SIG-M5 (cell line): ENCODE measurements at places on chromosomes 6 and 20.

GRCh38 chr20:43843096-43843964 lies 71.3 kb upstream of the TOX2 start:
- DNase-seq: no peak

- no peak for DNase-seq
These were observed 70.8 kb upstream of the AHI1 start for GRCh38 chr6:135568379-135568778.

DNA sequence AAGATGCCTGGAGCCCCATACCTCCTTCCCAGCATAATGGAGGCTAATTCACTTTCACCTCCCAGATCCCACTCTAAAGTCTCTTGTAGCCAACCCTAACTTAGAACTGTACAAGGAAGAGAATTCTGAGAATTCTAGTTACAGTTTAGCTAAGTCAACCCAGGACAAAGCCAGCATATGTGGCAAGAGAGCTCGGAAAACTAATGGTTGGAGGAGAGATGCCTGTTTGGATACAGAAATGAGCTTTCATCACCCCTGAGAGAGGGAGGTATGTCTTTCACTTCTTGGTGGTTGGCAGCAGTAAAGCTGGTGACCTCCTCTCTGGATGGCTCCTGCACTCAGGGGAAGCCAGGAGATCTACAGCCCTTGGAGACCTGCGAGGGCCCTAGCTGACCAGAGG lies 252.6 kb upstream of the SUPT3H start:
- DNase-seq: no peak

- DNase-seq: no peak
These were observed 11.0 kb downstream of the SMPDL3A start for GRCh38 chr6:122799916-122800686.

DNA sequence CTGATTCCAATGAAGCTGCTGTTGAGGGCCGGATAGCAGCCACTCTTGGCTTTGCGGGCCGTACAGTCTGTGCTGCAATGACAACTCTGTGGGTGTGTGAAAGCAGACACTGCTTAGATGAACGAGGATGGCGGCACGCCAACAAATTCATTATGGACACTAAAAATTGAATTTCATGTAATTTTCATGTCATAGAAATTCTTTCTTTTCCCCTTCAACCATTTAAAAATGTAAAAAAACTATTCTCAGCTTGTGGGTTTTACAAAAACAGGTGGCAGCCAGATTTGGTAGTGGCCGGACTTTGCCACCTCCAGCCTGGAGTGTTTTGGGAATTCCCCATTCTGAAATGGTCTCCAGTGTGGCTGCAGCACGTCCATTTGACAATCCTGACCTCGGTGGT lies 26.0 kb downstream of the MAS1 start:
- no peak for DNase-seq

GRCh38 chr6:9233686-9234085 lies 798.3 kb upstream of the SLC35B3 start:
- DNase-seq: no peak

- no peak for DNase-seq
These were observed 11.9 kb downstream of the UCKL1 start for GRCh38 chr20:63944078-63944941.

DNA sequence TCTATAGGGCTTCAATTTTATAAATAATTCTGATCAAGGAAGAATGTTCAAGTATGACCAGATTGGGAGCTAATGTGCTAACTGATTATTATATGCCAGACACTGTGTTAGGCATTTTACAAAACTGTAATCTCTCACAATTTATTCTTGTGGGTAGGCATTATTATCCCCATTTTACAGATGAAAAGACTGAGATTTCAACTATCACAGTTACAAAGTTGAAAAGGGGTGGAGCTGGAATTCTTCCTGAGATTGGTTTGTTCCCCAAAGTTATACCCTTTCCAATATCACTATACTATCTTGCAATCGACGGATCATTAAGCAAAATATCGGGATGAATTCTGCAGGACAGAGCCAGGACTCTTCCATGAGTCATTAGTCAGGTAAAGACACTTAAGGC lies 57.1 kb downstream of the TPD52L1 start:
- DNase-seq: no peak

GRCh38 chr20:52593654-52594053 lies 378.5 kb upstream of the TSHZ2 start:
- no peak for DNase-seq

DNA sequence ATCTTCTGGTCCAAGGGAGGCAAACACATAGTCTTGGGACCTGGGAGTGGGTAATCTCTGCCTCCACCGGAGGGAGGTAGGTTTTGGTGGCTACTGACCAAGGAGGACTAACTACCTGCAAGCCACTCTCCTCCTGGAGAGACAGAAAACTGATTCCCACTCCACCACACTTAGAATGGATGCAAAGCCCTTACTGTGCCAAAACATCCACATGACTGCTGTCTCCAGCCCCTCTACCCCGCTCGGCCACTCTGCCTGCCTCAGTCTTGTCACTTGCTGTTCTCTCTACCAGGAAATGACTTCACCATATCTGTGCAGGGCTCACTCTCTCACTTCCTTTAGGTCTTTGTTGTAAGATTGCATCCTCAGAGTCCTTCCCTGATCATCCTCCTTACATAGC lies 129.5 kb upstream of the ARG1 start:
- no peak for DNase-seq

DNA sequence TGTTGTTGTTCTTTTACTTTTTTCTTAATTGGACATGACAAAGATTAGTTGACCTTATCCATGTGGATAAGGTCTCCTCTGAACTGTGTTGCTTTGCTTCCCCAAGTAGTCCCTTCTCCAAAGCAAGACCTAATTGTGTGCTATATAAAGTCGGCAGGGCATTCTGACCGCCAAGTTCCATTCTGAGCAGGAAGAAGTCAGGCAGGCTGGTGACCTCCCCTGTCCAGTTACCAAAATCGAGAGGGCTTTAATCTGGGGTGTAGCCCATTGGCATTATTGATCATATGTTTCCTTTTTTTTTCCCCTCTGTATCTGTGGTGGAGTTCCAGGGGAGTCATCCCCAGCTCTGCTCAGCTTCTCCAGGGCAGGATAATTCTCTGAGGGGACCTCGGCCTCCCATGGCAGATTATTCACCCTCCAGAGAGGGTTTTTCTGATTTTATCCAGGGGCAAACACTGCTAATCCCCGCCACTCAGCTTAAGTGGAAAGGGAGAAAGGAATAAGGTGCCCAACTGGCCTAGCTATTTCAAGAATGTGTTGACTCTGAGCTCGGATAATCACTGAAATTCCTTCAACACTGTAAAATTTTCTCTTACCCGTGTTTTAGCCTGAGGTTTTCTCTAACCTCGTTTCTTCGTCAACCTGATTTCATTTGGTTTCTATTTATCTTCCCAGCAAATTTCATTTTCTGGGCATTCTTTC lies 71.8 kb upstream of the L3MBTL3 start:
- no peak for DNase-seq

- DNase-seq: no peak
These were observed 12.8 kb downstream of the PTPRK start for GRCh38 chr6:128507337-128508310.

GRCh38 chr6:109050447-109051102 lies 44.1 kb downstream of the SESN1 start:
- DNase-seq: no peak

DNA sequence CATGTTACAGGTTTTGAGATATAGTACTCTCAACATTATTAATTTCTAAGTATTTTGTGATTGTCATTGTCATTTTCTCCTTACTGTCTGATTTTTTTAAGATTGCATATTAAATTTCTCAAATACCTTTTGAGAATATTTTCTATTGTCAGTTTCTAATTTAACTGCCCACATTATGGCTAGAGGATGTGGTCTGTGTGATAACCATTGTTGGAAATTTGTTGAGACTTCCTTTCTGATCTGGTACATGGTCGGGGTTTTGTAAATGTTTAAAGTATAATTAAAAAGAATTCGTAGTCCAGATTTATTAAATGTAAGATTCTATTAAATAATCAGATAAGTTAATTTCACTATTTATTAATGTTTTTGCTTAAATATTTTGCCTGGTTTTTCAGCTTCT lies 60.1 kb downstream of the SLX4IP start:
- no peak for DNase-seq

DNA sequence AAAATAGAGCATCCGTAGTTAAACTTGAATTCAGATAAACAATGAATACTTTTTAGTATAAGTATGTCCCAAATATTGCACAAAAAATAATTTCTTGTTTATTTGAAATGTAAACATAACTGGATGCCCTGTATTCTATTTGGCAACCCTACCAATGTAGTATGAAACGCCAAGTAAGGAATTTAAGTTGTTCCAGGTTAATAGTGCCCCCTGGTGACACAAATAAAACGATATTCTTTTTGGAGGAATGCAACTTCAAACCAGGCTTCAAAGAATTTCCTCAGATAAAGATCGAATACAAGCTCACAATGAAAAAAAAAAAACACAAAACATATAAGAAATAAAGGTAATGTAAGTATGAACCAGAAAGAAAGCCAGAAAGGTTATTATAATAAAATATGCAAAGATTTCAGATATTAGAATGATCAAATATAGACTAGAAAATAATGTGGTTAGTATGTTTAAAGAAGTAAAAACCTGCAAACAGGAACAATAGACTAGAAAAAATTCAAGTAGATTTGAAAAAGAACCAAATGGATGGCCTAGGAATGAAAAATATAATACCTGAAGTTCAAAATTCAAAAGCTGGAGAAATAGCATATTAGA lies 18.4 kb upstream of the AKAP7 start:
- DNase-seq: no peak

DNA sequence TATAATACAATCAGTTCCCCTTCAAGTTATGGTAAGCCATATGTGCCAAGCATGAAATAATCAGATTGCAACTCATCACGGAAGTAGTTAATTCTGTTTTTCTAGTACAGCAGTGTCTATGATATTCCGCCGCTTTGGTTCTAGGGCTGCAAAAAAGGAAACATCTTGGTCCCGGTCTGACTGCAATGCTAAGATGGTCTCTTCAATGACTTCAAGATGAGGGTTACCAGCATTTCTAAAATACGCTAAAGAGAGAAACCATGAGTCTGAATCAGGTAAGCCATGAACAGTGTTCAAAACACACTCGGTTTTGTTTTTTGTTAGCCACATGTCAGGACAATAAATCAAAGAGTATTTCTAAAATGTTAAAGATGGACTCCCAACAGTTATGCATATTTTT lies 3.2 kb upstream of the ANKRD60 start:
- no peak for DNase-seq

DNA sequence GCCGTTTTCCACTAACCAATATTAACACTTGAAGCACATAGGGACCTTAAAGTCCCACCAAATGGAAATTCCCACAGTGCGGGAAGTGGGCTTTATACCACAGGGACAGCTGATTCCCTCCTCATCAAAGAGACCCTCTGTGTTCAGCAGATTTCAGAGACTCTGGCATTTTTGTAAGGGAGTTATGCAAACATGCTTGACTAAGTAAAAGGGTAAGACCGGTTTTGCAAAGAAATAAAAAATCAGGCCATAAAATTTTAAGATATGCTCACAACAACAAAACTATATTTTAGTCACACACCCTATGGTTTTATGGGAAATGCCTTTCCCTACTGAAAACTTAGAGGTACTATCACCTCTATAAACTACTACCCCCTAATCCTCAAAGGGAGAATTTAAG lies 45.4 kb upstream of the SPTLC3 start:
- no peak for DNase-seq

GRCh38 chr20:60857708-60858107 lies 394.4 kb upstream of the CDH4 start:
- no peak for DNase-seq

GRCh38 chr6:37503309-37503965 lies 3.7 kb upstream of the CCDC167 start:
- DNase-seq: no peak

DNA sequence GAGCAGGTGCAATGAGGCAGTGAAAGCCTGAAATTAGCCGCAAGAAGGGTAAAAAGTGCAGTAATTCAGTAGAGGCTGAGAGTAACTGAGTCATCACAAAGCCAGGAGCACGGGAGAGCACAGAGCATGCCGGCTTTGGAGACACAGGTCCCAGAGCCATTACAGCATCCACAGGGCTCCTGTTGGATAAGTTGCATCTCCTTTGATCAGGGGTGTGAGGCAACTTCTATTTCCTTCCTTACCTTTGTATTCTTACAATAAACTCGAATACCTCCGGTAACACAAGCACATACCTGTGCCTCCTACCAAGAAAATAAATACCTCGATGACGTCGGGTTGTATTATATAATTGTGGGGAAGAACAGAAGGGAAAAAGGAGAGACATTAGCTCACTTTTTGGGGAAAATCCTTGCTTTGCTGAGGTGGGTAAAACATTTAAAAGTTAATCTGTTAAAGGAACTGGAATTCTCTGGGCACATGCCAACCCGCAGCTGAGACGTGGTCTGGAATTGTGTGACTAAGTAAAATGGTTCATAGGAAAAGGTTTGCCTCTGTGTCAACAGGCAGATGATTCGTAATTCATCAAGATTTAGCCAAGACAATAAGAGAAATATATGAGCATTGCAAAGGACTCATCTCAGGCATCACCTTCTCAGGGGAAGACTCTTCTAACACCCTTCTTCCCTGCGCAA lies 360.7 kb upstream of the ZFP64 start:
- DNase-seq: no peak

GRCh38 chr20:41738604-41739206 lies 120.5 kb upstream of the CHD6 start:
- no peak for DNase-seq

- no peak for DNase-seq
These were observed 30.8 kb upstream of the FKBP1A start for GRCh38 chr20:1423625-1424106.

DNA sequence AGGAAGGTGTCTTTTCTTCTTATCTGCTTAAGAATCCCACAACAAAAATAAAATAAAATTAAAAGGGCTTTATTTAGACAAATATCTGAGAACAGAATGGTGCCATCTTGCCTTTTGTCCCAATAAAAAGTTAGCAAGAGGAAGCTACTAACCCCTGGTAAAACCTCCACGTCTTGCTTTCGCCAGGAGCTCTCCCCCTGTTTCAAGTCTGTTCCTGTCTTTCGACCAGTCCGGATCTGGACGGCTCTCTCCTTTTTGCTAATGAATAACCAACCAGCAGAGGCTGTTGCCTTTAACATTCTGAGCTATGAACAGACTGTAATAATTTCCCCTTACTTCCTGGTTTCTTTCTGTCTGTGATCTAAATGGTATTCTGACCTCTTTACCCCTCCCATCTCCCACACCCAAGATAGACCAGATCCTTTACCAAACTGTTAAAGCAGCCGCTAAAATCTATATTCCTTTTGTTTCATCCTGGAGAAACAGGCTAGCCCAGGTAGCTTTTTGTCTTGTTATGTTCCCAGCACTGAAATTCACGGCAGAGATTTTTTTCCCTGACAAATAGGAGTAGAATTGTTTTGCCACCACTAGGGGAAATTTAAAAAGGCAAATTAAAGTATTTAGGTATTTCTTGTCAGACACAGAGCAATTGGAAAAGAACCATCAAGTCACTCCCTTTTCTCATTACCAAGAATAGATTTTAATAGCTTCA lies at the start of gene FRK:
Gene FRK, minus strand, starts transcription at position 320 of the 712 bp plus-strand sequence. CDS start 580 bp downstream, outside the sequence.
- DNase-seq: no peak
